CD8-positive, alpha-beta memory T cell (primary cell): ENCODE measurements at places on chromosomes 12 and 14. TPM values are rescaled to one million over a fixed set of nuclear protein-coding genes. Genes with fewer than 3 reads are reported as not detected.

Gene SLC2A14
- 0.13 TPM for total RNA-seq

Gene LPAR5
- 11.4 TPM for total RNA-seq

Gene SLC17A8
- total RNA-seq = not detected

Gene TMEM19
- total RNA-seq = 21.4 TPM

Gene GDF11
- 13.5 TPM for total RNA-seq

Gene MRPL42
- 84.1 TPM for total RNA-seq

Gene TMEM179
- total RNA-seq = not detected

GRCh38 chr14:54864526-54864925 lies 38.1 kb downstream of the GCH1 start:
- no peak for DNase-seq

GRCh38 chr14:92965281-92965680 lies 42.3 kb downstream of the CHGA start:
- no peak for DNase-seq

DNA sequence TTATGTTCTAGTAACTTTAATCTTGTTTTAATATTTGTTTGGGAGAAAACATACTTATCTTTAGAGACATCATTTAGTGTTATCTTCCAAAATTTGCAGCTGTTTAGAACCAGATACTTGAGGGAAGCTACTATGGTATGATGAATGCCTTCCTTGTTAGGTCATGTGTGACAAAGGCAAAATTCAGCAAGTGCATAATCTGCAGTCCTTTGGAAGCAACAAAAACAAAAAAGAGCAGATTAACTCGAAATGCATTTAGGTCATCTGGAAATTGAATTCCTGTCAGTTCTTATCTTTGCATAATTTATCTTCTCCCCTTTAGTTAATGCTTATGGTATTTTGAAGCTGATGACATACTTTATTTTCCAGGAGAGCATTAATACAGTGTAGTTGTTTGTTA lies 3.5 kb downstream of the FBXO34 start:
- no peak for DNase-seq

GRCh38 chr14:99945732-99946651 lies 119.2 kb upstream of the EVL start:
- DNase-seq = no peak

- no peak for DNase-seq
Measured at GRCh38 chr14:70744641-70745040, 64.7 kb downstream of the MAP3K9 start.

- DNase-seq = peak; percentile 60
Measured at GRCh38 chr12:6605421-6606330, 1.5 kb downstream of the CHD4 start.

- DNase-seq = no peak
Measured at GRCh38 chr12:123713398-123713797, 1.2 kb downstream of the ATP6V0A2 start.

DNA sequence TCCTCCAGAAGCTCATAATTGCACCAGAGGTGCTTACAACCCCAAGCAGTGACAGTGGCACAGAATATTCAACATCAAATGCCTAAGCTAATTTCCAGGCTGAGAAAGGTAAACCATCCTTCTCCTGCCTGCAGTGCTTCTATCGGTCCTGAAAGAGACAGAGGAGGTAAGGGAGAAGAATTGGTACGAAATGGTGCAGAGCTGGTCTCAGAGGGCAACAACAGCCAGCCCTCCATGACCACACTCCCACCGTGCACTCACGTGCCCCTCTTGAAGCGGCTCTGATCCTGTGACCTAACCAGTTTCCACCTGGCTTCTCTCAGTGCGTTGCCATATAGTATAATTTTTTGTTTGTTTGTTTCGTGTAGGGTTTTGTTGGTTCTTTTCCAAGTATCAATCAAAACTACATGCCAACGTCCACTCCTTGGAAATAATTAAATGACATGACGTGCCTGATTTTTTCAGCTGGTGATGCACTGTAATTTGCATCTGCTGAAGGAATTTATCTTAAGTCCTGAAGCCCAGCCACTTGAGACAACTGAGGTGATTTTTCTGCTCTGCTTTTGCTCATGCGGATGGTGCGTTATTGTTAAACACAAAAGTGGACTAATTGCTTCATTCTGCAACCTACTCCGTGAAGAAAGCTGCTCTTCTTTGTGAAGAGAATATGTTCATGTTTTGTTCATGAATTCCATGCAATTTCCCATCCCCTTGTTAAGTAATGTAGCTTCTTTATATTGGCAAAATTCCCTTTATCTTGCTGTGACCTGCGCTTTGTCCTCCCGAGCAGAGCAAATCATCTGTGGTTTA lies 1.3 kb upstream of the ATP2A2 start:
- no peak for DNase-seq

DNA sequence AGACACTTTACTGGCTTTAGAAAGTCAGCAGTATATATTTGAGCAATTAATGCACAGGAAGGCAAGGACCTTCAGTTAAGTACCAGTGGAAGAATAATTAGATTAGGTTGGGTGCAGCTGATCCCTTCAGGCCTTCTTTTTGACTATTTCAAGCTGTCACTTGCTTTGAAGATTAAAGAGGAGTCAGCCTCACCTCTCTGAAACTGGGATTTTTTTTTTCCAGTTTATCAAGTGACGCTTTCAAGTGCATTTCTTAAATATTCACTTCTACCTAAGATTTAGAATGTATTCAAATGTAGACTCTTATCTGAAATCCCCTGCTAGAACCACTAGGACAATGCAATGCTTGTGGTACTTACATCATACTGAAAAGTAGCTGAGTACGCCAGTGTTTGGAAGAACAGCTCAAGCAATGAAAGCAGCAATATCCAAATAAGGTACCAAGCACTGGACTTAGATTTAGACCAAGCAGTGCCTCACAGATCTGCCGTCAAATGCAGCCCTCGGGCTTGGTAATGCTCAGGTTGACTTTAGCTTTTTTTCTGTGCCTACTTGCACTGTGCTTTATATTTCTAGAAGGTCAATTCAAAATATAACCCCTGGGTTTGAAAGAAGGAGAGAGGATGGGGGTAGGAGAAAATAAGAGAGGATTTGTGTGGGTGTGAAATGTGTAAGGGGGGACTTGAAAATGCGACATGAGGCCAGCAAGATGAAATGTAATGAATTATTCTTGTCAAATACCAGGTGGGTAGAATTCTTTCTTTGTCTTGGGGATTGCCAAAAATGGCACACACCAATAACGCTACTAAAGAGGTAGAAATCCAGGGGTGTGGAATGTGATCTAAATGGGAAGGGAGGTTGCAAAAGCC lies 3.7 kb upstream of the FERMT2 start:
- DNase-seq = no peak

DNA sequence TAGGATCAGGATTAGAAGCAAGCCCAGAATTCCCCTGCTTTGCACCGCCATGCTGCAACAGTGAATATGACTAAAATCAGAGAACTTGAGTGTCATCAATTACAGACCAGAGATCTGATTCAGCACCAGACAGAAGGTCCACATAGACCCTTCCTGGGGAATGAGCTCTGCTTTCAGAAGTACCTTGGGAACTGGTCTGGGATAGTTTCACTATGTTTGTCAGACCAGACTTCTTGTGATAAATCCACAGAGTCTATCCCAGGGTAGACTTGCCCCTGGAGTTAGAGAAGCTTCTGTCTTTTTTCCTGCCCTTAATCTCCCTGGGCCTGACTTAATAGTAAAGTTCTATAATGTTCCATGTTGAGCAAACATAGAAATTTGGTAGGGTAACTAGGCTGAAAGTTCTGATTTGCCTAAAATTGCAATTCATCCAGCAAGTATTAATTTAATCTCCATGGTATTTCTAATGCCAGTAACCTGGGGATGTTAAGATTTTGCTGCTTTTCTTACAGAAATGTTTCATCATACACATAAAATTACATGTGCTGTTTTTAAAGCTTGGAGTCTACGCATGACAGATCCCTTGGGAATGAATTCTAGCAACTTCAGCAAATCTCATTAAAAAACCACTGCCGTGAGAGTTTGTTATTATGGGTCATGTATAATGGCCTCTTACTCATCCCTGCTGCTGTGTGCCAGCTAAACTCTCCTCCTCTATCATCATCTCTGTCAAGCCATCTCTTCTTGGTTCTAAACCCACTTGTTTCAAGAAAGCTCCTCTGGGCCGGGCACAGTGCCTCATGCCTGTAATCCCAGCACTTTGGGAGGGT lies 61.3 kb upstream of the METAP2 start:
- no peak for DNase-seq

GRCh38 chr12:67816269-67816668 lies 167.7 kb downstream of the DYRK2 start:
- no peak for DNase-seq

- DNase-seq = no peak
Measured at GRCh38 chr12:41032386-41032785, 155.7 kb upstream of the PDZRN4 start.

DNA sequence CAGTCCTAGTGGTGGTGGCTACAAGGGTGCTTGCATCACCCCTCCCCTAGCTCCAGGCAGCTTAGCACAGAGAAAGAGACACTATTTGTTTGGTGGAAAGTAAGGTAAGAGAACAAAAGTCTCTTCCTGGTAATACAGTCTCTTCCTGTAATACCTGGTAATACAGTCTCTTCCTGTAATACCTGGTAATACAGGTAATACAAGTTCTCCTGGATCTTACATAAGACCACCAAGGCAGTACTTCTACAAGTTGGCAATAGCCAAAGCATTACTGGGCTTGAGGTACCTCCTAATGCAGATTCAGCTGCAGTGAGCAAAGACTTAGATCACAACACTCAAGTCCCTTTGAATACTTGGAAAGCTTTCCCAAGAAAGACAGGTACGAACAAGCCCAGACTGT lies 77.0 kb downstream of the CATSPERB start:
- no peak for DNase-seq

DNA sequence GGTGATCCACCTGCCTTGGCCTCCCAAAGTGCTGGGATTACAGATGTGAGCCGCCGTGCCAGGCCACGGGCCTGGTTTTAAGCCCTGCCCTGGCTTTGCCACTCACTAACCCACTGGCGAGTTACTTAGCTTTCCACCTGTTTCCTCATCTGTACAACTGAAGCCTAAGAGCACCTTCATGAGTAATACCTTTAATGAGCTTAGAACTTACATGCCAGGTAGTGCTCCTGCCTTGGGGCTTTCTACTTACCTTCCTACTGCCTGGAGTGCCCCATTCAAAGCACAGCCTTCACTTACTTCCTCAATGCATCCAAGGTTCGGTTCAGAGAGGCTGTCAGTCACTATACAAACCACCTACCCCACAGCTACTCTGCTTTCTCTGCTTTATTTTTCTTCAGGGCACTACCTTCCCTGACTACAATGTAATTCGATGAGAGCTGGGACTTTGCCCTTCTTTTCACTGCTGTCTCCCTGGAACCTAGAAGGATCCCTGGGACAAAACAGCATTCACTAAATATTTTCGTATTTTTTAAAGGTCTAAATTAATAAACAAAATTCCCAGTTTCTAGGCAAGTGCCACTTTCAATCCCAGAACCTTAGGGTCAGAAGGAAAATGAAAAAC lies 13.8 kb downstream of the ZCCHC8 start:
- no peak for DNase-seq

DNA sequence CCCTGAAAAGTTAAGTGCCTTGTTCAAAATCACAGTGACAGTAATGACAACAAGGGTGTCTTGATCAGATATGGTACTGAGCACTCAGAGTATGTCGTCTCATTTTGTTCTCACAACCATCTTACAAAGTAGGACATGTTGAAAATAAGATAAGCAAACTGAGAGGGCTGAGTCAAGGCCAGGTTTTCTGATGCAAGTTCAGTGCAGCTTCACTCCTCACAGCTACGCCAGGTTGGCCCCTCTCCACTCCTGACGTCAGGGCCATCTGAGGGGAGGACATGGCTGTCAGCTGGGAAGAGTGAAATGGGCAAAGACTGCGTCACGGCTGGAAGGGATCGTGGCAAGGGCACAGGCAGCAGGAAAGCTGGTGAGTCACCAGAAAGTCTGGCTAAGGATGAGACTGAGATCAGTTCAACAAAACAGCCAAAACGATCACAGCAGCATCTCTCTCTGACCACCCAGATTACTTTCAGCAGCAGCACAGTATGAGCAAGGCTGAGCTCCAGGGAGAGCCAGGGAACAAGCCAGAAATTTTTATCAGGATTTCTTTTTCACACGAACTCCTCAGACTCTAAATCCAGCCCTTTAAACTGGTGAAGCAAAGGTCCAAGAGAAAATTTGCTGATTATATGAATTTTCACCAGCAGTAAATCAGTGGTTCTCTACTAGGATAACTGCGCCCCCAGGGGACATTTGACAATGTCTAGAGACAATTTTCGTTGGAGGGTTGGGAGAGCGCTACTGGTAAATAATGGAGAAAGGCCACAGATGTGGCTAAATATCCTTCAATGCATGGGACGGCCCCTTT lies 297.9 kb upstream of the AMIGO2 start:
- DNase-seq = no peak

DNA sequence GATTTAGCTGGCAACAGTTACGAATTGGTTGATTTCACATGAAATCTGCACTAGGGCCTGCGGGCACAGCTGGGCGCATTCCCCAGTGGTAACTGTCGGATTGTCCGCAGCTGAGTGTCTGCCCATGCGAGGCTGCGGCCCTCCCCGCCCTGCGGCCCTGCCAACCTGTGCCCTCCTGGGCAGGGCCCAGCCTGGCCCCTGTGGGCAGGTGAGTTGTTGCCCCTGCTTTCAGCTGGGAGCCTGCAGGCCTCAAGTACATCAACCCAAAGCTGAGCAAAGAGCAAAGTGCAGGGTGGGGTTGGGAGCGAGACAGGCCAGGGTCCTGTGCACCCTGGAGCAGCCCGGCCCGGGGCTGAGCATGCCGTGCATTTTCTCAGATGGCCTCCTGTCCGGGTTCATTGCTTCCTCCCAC lies 89.1 kb downstream of the ADGRD1 start:
- no peak for DNase-seq

- no peak for DNase-seq
Measured at GRCh38 chr14:51939755-51940301, 49.5 kb upstream of the RTRAF start.

GRCh38 chr12:114821570-114821969 lies 137.6 kb upstream of the TBX3 start:
- no peak for DNase-seq

DNA sequence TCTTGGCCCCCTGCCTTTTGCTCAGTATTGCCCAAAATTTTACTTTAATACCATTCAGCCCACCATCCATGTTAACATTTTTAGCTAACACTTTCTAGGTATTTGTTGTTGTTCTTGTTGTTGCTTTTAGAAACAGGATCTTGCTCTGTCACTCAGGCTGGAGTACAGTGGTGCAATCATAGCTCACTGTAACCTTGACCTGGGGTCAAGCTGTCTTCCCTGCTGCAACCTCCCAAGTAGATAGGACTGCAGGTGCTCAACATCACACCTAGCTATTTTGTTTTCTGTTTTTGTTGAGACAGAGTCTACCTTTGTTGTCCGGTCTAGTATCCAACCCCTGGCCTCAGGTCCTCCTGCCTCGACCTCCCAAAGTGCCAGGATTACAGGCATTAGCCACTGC lies 4.0 kb downstream of the MIPOL1 start:
- no peak for DNase-seq
